COR-L47 (cell line): ENCODE measurements at places on chromosomes 7 and 10.

DNA sequence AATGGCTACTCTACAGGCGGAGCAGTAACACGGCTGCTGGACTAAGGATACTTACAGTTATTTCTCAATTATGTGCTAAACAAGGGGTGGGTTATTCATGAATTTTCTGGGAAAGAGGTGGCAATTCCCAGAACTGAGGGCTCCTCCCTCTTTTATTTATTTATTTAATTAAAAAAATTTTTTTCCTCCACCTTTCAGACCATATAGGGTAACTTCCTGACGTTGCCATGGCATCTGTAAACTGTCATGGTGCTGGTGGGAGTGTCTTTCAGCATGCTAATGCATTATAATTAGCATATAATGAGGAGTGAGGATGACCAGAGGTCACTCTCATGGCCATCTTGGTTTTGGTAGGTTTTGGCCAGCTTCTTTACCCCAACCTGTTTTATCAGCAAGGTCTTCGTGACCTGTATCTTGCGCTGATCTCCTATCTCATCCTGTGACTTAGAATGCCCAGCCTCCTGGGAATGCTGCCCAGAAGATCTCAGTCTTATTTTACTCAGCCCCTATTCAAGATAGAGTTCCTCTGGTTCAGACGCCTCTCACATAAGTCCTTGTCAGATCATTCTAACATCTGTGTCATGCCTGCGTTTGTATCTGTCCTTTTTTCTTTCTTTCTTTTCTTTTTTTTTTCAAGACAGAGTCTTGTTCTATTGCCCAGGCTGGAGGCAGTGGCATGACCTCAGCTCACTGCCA lies 15.9 kb upstream of the STOX1 start:
- DNase-seq: no peak

- DNase-seq: no peak
Measured at GRCh38 chr7:134391223-134391622, 67.7 kb downstream of the AKR1B1 start.

DNA sequence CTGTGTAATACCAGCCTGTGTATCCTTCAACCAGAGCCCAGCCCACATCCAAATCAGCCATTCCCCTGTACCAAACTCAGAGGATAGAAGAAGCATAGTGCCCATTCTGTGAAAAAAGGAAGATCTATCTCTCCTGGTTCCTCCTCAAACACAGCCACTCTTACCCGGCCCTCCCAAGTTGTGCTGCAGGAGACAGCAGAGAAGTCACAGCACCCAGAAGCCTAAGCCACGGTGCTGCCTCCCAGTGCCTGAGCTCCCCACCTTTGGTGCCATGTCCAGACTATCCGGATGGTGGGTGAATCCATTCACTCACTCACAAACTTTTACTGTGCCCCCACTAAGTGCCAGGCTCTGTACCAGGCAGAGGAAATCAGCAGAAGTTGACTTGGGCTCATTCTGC lies 166.0 kb upstream of the ZMIZ1 start:
- no peak for DNase-seq

- no peak for DNase-seq
Measured at GRCh38 chr7:50584386-50584785, 19.2 kb upstream of the DDC start.

GRCh38 chr7:1473864-1474512 lies 14.7 kb upstream of the MICALL2 start:
- peak; percentile 80 for DNase-seq

DNA sequence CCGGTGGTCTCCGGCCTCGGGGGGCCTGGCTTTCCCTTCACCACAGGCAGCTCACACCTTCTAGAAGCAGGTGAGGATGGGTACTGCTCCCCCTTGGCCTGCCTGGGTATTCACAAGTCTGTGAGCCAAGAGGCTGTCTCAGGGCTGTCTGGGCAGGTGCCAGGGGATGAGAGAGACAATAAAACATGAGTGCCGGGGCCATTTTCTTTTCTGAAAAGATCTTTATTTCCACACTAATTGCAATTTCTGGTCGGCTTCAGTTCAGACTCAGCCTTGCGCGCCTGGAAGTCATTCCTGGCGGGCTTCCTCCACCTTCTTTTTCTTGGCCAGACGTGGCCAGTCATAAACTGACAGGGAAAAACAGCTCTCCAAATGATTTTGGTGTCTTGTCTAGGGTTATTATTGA lies 171.2 kb downstream of the ARHGAP12 start:
- peak; percentile 42 for DNase-seq

GRCh38 chr7:152464312-152465118 lies 28.7 kb upstream of the KMT2C start:
- peak; percentile 82 for DNase-seq

DNA sequence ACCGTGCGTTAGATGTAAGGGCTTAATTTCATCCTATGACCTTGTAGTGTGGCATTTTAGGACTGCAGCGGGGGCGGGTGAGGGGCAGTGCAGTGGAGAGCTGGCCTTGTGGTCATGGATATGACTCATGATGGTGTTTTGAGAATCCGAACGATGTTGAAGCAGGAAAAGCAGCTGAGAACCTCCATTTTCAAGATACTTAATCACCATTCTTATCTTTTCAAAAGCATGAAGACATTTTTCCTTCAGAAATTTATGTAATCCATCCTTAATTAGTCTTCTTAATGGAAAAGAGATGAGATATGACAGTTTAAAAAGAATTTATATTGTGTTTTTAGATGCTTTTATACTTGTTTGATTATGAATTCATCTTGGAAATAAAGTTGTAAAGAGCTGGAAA lies 9.6 kb downstream of the ATP5F1C start:
- no peak for DNase-seq

- no peak for DNase-seq
Measured at GRCh38 chr10:87873656-87874055, 10.2 kb downstream of the PTEN start.

GRCh38 chr7:141402277-141402996 lies 148.8 kb upstream of the AGK start:
- no peak for DNase-seq
